T-helper 2 cell (primary cell): ENCODE measurements at places on chromosomes 7 and 10.

DNA sequence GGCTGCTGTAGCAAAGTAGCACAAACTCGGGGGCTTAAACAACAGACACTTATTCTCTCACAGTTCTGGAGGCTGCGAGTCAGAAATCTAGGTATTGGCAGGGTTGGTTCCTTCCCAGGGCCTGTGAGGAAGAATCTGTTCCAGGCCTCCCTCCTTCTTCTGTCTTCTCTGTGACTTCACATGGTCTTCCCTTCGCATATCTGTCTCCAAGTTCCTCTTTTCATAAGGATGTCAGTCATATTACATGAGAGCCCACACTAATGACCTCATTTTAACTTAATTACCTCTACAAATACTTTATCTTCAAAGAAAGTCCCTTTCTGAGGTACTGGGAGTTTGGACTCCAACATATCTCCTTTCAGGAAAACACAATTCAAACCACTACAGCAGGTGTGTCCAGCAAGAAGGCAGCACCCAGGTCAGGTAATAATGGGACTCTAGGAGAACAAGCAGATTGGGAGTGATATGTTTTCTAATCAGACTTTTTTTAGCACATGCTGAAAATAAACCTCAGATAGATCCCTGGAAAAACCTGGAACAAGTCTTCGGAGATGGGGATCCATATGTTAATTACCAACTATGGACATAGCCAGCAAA, 11.7 kb downstream of the CREB5 start:
- no peak for DNase-seq

DNA sequence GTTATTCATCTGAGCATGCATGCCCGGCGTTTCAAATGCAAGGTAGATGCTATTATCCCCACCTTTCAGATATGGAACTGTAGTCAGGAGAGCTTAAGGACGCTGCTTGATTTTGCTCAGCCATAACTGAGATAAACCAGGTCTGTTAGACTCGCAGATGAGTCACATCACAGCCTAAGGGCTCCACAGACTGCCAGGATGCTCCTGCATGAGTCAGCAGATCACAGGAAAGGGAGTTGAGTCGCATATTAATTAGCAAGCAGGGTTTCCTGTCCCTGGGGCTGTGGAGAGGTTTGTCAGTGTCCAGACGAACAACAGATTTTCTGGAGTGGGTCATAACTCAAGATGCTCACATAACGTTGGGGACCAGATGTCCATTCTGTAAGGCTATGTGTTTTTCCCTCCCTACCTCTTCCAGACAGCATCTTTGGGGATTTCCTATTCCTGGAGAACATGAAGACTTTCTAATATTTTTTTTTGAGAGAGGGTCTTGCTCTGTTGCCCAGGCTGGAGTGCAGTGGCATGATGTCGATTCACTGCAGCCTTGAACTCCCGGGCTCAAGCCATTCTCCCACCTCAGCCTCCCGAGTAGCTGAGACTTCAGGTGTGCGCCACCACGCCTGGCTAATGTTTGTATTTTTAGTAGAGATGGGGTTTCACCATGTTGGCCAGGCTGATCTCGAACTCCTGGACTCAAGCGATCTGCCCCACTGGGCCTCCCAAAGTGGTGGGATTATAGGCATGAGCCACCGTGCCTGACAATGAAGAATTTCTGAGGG, 36.7 kb downstream of the PFKFB3 start:
- no peak for DNase-seq

GRCh38 chr10:5584895-5585516, 60.2 kb downstream of the CALML3 start:
- DNase-seq = no peak

GRCh38 chr7:17009933-17010332, 128.2 kb upstream of the AGR3 start:
- no peak for DNase-seq

DNA sequence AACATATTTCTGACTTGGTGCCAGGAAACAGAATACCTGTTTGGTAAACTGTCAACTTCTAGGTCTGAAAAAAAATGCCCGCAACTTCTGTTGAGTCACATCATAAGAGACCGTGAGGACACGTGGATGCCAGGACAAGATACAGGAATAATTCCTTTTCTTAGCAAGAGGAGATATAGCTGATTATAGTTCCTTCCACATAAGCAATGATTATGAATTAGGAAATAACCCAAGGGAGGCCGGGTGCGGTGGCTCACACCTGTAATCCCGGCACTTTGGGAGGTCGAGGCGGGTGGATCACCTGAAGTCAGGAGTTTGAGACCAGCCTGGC, 75.2 kb downstream of the CDC123 start:
- no peak for DNase-seq

- DNase-seq = no peak
Observed at GRCh38 chr10:94036766-94037033, 43.0 kb downstream of the PLCE1 start.

DNA sequence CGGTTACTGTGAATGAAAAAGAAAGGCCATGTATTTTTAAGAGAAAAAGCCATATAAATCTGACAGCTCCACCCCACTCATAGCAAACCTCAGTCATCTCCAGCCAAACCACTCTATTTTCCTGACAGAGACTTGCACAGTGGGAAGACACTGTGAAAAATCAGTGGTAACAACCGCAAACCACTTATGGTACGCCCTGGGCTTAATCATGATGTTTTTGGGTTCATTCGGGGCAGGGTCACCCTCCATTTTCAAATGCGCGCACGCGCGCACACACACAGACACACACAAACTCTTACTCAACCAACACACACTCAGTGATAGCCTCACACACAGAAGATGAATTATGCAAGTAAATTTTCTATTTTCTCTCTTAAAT, 82.1 kb upstream of the HPS1 start:
- DNase-seq = no peak

- no peak for DNase-seq
Observed at GRCh38 chr7:149255174-149255573, 6.8 kb upstream of the ZNF783 start.

DNA sequence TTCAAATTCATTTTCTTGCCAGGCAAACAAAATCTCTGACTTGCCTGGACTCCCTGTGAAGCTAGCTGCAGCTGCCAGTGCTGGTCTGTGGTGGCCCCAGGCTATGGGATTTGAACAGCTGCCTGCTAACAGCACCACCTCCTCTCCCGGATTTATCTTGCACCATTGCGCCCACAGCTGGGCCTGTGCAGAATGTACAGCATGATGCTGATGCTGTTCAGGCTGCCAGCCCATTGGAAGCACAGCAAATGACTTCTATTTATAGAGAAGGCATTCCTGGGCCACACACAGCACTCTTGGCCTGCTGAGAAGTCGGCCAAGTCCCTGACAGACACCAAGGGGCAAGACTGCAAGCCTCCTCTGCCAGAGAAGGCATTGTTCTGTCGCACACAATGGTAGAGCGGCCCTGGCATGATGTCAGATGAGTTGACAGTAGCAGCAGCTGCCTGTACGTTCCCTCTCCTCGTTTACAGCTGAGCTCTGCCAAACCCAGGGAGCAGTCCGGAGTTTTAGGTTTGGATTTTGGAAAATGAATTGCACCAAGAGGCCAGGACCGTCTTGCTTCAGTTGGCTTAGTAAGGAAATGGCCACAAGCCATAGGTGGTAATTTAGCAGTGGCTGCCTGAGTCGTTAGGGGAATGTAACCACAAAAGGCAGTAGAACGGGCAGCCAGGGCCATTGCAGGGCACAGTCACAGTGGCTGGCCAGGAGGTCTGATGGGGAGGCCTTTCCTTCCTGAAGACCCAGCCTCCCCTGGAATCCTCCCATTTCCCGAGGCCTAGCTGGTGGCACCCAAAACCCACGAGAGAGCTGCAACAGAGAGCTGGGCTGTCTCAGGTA, 38.5 kb downstream of the MTURN start:
- DNase-seq = no peak

DNA sequence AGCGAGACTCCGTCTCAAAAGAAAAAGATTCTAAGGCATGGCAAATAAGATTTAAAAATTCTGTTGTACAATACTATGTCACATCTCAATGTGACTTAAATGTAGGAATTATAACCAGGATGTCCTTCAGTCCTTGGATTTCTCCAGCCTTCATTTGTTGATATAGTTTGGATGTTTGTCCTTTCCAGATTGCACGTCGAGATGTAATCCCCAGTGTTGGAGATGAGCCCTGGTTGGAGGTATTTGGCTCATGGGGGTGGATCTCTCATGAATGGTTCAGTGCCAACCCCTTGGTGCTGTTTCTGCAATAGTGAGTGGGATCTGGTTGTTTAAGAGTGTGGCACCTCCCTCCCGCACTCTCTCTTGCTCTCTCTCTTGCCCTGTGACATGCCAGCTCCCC, 12.8 kb upstream of the ACHE start:
- no peak for DNase-seq

GRCh38 chr7:5670183-5670935, 111.1 kb downstream of the RNF216 start:
- DNase-seq = no peak

- DNase-seq = no peak
Observed at GRCh38 chr10:48996329-48996728, 56.7 kb upstream of the LRRC18 start.

DNA sequence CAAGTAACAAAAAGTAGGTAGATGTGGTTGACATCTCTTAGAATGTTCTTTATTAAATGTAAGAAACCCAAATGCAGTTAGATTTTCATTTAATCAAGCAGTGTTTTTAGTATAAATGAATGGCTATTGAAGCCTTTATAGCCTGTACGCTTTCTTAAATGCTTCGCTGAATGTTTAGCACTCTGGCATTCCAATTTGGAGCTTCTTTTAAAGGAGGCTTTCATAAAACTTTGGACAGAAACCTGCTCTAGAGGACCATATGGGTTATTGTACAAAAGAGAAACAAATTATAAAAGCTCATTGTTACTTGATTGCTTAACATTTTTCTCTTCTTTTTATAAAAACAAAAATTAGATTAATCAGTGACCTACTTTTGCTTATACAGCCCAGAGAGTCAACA, 59.5 kb downstream of the KCND2 start:
- no peak for DNase-seq

DNA sequence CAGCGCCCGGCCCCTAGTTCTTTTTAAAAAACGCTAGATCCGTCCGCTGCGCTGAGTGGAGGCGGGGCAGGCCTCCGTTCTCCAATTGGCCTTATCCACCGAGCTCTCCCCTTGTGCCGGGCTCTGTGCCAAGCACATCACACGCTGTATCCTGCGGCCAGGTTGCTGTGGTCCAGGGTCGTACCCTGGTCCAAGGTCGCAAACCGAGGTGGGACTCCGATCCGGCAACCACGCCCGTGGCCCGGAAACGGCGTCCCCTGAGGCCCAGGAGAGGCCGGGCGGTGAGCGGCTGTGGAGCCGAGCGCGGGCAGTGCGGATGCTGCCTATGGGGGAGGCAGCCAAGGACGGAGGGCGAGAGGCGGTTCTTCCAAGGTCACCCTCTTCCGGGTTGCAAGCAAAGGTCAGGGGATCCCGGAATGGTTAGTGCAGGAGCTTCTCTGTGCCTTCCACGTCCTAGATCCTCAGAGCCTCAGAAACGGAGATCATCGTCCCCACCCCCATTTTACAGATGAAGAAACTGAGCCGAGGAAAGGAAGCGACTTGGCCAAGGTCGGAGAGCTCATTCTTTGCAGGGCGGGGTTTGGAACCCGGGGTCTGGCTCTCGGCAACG, 72.4 kb upstream of the LRRC4 start:
- DNase-seq = no peak

GRCh38 chr10:132708936-132709335, 77.0 kb downstream of the NKX6-2 start:
- no peak for DNase-seq

DNA sequence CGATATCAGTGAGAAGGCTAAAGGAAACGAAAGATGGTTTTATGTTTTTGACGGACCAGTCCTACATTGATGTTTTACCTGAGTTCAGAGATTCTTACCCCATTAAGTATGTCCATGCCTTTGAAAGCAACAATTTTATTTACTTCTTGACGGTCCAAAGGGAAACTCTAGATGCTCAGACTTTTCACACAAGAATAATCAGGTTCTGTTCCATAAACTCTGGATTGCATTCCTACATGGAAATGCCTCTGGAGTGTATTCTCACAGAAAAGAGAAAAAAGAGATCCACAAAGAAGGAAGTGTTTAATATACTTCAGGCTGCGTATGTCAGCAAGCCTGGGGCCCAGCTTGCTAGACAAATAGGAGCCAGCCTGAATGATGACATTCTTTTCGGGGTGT, 27.7 kb downstream of the MET start:
- no peak for DNase-seq

DNA sequence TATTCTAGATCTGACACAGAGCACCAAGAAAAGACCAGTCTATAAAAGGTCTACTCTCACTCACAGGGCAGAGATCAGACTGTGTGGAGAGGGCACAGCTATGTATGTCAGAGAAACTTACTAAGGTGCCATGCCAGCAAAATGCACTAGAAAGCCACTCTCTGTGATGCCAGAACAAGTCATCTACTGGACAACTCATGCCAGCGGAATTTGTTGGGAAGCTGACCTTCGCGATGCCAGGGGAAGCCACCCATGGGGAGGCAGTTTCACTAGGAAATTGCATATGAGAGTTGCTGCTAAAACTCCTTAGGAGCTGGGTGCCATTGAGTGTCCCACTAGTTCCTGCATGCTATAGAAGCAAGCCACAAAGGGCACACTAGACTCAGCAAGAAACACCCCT, 58.5 kb downstream of the MICU1 start:
- no peak for DNase-seq
